ENCODE measurements at places on chromosomes 7 and 10.

GRCh38 chr10:12353399-12354242 is 4.3 kb downstream of the CAMK1D start:
- no peak for DNase-seq

DNA sequence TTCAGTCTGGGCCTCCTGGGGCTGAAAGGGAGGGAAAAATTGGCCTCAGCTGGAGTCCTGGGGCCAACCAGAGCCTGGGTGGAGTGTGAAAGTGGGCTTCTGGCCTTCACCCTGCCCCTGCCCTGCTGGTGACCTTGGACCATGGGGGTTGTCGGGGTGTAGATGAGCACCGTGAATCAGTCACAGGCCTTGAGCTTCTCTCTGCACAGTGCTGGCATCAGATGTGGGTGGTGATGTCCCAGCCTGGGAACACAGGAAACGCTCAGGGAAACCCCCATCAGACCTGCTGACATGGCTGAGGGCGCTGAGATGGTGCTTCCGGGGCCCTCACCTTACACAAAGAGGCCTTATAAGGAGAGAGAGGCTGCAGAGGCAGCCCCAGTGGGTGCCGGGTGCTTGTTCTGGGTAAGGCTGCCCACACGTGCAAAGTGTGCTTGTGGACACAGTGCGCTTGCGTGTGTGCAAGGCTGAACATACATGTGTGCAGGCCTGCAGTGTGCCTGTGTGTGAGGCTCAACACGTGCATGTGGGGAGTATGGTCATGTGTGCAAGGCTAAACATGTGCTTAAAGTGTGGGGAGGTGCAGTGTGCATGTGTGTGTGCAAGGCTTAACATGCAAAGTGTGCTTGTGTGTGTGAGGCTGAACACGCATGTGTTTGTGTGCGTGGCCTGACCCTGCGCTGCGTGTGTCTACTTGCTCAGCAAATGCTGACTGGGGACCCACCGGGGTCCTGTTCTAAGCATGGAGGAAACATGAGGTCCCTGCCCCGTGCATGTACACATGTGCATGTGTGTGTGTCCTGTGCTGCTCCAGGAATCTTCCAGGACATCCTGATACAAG is 6.5 kb downstream of the ARPC1B start:
- peak; percentile 75 for DNase-seq

- DNase-seq: no peak
Observed at GRCh38 chr7:155284496-155285274, 13.0 kb upstream of the INSIG1 start.

- DNase-seq: no peak
Observed at GRCh38 chr7:47185170-47185569, 396.7 kb downstream of the TNS3 start.

- DNase-seq: no peak
Observed at GRCh38 chr7:12594122-12594897, 23.8 kb downstream of the SCIN start.

GRCh38 chr7:10860516-10860915 is 113.2 kb upstream of the PHF14 start:
- DNase-seq: no peak

DNA sequence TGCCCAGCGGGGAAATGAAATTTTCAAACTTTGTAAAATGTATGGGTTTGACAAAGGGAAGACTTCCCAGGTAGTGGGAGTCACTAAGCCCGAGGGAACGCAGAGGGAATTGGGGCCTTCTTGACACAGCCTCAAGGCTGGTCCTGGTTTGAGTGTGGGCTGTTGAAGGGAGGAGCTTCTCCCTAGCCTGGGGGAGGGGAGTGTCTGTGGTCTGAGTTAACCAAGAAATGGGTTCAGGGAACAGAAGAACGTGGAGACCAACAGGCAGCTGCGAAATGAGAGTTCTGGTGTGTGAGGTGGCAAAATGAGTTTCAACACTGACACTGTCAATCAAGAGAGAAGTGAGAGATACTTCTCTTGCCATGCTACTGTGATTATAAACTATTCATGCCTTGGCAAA is 32.7 kb upstream of the BAMBI start:
- no peak for DNase-seq

- no peak for DNase-seq
Observed at GRCh38 chr7:40586197-40586596, 451.4 kb downstream of the SUGCT start.

- no peak for DNase-seq
Observed at GRCh38 chr10:75611172-75611992, 180.0 kb downstream of the LRMDA start.

- no peak for DNase-seq
Observed at GRCh38 chr10:131700506-131700905, 200.3 kb upstream of the PPP2R2D start.

DNA sequence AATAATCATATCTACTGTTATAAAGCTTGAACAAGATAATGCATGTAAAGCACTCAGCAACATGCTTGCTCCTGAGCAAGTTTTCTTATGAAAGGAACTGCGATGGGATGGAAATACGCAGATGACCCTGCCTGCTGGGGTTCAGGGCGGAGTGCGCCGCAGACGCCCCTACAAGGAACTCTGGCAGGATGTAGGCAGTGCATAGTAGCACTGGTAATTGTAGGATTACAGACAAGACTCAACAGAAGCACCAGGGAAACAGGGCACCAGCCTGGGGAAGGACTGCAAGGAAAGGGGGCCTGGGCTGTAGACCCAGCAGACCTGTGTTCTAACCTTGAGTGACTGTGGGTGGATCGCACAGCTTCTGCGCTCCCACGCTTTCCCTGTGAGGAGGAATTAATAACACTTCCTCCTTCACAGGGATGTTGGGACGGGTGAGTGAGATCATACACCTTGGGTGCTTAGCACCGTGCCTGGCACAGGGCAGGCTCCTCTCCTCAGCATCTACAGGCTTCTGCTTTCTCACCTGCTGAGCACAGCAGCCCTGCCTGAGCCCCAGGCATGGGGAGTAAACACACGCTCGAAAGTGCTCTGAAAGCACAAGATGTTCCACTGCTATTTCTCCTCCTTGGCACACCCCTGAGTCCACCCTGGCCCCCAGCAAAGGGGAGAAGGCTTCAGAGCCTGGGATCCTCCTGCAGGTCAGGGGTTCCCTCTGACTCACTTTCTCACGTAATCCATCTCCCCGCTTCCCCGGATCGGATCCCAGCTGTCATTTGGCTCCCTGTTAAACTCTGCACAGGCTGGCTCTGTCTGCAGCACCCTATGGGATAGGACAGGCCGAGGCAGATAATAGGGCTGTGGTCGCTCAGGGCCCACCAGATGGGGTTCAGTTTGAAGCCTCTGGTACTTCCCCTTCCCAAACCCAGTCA is 19.2 kb downstream of the ITPRIP start:
- no peak for DNase-seq

DNA sequence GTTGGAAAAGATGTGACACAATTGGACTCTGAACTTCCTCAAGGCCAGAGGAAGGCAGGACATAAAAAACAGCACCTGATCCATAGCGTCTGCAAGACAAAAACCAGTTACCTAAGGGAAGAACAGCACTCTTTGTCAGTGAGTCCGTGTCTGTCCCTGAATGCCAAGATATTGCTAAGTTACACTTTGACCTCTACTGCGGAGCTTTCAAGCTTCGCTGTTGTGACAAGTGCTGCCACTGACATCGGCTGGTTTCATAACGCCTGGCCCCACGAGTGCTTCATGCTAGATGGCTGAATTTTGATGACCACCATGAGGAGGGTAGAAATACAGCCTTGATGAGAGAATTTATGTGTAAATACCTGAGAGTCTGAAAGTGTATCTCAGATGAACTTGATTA is 49.7 kb upstream of the JAZF1 start:
- DNase-seq: no peak

DNA sequence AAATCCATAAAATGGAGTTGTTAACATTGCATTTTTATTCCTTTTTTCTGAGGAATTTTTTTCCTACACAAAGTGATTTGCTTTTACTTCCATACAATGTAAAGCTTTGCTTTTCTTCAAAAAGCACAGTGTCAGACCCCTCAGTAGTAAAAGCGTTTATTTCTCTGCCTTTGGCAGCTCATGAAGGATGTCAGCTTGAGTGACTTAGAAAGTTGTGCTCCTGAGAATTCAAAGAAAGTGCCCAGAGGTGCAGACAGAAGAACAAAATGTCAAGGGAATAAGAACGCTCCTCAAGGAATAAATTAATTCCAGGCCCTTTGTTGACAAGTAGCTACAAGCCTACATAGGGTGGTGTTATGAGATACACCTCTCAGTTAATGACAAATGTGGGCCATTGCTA is 369.3 kb upstream of the ADARB2 start:
- no peak for DNase-seq

- DNase-seq: no peak
Observed at GRCh38 chr7:12504149-12504548, 66.4 kb upstream of the SCIN start.

GRCh38 chr10:78313636-78314035 is 280.0 kb downstream of the RPS24 start:
- no peak for DNase-seq

- DNase-seq: no peak
Observed at GRCh38 chr7:452226-452751, 67.4 kb downstream of the PDGFA start.

DNA sequence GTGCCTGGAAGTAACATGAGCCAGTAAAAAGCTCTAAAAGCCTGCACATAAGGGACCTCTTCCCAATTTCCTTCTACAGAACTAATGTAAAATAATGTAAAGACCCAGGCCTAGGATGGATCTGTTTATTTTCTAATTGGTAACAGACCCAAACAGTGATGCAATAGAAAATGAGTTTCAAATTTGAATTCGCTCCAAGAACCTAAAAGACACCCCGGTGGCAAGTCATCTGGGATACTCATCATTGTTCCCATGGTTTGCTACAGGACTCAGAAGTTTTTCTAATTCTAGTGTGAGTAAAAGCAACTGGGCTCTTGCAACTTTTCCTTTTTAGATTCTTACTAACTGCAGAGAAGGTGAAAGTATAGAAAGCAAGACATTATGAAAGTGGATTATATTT is 271.3 kb upstream of the CACNA2D1 start:
- no peak for DNase-seq

GRCh38 chr7:148480479-148481146 is 110.0 kb upstream of the C7orf33 start:
- no peak for DNase-seq

DNA sequence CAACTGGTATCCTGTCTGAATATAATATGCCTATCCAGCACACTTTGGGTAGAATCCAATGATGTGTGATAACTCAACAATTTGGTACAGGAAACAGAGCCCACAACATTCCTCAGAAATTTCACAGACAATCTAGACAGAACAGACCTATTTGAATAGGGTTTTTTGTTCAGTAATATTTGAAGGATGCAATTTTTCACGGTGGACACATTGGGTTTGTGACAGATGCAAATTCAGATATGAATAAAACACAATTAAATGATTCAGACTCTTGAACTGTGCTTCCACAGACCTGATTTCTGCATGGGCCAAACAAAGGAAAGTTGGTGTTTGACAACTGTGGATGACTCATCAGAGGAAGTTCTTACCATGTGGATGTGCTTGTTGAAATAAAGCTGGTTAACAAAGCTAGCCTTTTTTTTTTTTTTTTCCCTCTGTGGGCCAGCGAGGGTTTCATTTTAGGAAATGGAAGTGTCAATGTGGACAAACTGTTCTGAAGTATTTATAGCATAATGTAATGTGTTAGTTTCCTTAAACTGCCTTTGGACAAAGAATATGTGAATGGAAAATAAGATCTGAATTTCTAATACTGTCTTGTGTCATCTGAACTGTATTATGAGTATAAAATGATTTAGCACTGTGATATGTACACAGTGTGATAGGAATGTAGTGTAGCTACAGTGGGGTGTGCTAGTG is 43.2 kb upstream of the FAM133B start:
- peak; percentile 19 for DNase-seq

DNA sequence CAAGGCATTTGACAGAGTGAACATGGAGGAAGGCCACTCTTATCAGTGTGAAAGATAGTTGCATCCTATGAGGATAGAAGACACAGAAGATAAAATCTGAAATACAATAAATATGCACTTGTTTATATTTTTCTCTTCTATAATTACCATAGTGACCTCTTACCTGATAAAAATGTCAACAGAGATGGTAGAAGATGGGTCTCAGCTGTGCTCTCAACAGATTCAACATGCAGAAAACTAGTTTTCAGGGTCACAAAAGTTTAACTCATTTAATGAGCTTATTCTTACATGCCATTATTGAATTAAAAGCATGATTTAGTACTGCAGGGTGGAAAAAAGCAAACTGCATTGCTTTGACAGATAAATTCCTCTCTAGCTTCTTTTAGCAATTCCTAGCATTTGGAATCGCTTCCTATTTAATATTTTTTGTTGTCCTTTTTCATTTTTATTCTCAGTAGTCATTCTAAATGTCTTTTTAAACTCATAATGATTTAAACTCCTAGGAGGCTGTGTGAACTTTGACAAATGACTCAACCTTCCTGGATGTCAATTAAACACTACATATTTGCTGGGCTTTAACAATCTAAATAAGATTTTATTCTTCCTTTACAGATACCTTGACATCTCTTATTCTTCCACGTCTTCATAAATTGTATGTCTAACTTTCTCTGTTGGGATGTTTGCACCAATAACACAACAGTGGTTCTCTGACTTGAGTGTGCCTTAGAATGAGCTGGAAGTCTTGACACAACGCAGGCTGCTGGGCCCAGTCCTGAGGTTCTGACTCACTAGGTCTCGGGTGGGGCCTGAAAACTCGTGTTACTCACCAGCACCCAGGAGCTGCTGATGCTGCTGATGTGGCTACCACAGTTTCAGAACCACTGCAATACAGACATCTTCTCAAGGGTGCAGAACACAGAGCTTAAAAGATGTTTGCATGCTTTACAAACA is 565.5 kb upstream of the IGFBP3 start:
- no peak for DNase-seq

- peak; percentile 13 for DNase-seq
Observed at GRCh38 chr7:86926732-86927131, 132.7 kb downstream of the ELAPOR2 start.

DNA sequence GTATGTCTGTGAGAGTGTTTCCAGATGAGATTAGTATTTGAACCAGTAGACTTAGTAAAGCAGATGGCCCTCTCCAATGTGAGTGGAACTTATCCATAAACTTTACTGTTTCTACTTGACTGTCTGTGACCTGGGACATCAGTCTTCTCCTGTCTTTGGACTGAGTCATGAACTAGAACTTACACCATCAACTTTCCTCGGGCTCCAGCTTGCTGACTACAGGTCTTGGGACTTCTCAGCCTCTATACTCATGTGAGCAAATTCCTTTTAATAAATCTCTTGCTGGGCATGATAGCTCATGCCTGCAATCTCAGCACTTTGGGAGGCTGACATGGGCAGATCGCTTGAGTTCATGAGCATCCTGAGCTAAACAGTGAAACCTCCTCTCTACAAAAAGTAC is 25.7 kb upstream of the WAPL start:
- no peak for DNase-seq

- DNase-seq: no peak
Observed at GRCh38 chr10:72746426-72747363, 54.8 kb downstream of the MCU start.

- no peak for DNase-seq
Observed at GRCh38 chr7:50745835-50746234, 36.9 kb downstream of the GRB10 start.

DNA sequence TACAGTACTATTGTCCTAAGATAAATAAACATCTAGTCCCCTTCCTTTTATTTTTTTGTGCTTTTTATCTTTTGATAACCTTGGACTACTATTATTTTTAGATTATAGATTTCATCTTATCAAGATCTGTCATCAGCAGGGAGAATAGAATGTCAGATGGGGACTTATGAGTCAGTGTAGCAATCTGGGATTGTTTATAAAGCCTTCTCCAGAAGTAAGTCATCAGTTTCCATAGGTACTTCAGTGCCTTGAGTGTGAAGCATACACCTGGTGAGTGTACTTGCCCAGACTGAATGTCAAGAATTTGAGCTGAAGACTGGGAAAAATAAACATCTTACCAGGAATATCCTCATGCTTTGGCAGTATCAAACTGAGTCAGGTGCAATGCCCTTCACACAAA is 2.1 kb downstream of the CASD1 start:
- no peak for DNase-seq

Data from activated T-cell treated with anti-CD3 and anti-CD28 coated beads for 4 hours (primary cell).